ENCODE measurements at places on chromosomes 2 and 18.

- DNase-seq: no peak
These were observed 403 bp upstream of the CLUL1 start for GRCh38 chr18:596288-596881.

GRCh38 chr2:28375236-28375635 lies 17.4 kb upstream of the FOSL2 start:
- DNase-seq: no peak

GRCh38 chr2:18959952-18960717 lies 370.8 kb upstream of the NT5C1B start:
- no peak for DNase-seq

DNA sequence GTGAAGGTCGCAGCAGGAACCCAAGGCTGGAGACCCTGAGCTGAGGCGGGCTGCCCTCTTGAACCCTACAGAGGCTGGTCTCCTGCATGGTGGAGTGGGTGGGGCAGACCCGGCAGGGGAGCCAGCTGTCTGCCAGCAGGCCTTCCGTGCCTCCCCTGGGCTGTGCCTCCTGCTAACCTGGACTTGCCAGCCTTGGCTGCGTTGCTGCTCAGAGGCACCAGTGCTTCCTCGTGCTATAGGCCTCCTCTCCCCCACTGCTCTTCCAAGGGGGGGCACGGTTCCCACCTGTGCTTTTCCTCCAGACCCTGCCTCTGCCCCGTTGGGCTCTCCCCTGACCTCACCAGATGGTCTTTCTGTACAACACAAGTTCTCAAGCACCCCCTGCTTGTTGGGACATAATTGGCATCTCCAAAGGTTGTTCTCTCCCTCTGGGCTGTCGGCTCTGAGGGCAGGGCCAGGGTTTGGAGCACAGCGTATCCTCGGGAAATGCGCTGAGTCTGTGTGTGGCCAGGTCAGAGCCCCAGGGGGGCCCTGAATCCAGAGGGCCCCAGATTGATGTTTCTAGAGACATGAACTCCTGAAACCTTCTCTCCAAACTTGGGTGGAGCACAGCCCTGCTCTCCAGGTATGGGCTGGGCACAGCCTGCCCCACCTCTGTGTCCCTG lies 6.7 kb downstream of the ARHGEF4 start:
- DNase-seq: no peak

GRCh38 chr2:172437419-172438341 lies 10.3 kb downstream of the ITGA6 start:
- DNase-seq: no peak

DNA sequence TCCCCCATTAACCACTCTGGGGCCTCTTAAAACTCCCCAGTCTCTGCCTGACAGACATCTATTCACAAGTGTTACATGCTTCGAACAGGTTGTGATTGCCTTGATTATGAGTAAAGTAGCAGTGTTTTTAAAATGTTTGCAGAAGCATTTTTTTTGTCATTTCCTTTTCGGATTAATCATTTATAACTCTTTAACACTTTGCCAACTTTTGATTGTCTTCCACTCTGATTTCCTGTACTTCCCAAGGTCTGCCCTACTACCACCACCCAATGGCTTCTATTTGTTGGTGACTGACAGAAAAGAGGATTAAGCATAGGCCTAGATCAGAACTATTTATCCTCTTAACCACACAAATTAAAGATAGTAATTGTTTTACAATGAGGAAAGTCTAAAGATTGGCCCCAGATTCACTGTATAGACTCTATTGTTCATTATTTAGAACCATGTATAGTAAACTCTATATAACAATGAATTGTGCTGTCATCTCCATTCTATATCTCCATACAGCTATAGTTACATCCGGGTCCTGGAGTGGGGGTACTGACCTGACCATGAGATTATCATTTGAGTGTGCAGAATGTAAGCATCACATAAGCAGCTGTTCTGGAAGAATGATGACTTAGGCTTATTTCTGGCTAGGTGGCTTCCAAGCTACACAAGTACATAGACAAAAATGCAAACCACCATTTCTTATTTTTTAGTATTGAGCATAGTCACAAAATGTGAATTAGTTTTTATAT lies 110.3 kb upstream of the RBMS1 start:
- DNase-seq: no peak

- DNase-seq: no peak
These were observed 323.2 kb upstream of the SALL3 start for GRCh38 chr18:78656346-78656925.

GRCh38 chr2:10659898-10660568 lies 29.7 kb downstream of the NOL10 start:
- DNase-seq: peak; percentile 70

GRCh38 chr2:37560863-37561614 lies 110.4 kb downstream of the CDC42EP3 start:
- no peak for DNase-seq

GRCh38 chr2:144481109-144481508 lies 38.8 kb downstream of the ZEB2 start:
- DNase-seq: no peak

DNA sequence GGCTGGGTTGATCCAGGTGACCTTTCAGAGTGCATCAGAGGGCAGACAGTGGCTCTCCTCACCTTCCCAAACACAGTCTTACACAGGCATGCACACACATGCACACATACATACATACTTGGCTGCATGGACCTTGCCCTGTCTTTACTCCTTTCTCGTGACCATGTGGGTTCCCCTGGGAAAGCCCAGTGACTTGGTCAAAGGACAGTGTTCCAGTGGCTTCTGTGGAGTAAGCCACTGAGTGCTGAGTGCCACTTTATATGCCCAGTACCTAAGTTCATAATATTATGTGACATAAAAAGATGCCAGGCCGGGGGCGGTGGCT lies 249.4 kb downstream of the MYCN start:
- no peak for DNase-seq

DNA sequence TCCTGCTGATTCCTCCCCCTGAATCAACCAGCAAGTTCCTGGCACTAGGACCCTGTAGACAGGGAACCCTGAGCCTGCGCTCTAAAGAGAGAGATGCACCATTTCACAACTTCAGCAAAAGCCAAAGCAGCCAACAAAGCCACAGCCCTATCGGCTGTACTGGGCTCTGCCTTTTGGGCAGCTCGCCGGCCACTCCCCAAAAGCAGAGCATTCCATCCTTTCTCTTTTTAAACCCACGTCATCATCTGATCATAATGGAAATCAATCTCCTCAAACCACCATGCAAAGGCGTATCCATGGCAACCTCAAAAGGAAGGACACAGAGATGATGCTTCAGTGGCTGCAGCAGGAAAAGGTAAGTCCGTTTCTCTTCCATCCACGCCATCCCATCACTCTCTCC lies 5.3 kb upstream of the DCTN1 start:
- DNase-seq: no peak

- no peak for DNase-seq
These were observed 40.7 kb downstream of the VIT start for GRCh38 chr2:36737131-36737750.

DNA sequence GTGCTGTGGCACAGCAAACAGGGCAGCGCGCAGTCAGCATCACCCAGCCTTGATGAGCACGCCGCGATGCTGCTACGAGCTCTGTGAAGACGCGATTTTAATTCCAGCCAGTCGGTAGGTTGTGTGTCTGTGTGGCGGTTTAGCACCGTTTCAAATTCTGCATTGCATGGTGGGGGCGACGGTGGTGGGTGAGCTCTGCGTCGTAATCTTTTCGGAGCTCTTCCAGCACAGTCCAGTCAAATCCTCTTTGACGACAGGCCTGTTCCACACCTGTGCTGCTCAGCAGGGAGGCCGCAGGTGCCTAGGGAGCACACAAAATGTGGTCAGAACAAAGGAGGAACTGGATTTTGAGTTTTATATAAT lies 8.6 kb downstream of the ALLC start:
- DNase-seq: no peak

GRCh38 chr2:18828296-18828695 lies 238.9 kb upstream of the NT5C1B start:
- no peak for DNase-seq

GRCh38 chr18:28041366-28041765 lies 135.6 kb downstream of the CDH2 start:
- peak; percentile 68 for DNase-seq

DNA sequence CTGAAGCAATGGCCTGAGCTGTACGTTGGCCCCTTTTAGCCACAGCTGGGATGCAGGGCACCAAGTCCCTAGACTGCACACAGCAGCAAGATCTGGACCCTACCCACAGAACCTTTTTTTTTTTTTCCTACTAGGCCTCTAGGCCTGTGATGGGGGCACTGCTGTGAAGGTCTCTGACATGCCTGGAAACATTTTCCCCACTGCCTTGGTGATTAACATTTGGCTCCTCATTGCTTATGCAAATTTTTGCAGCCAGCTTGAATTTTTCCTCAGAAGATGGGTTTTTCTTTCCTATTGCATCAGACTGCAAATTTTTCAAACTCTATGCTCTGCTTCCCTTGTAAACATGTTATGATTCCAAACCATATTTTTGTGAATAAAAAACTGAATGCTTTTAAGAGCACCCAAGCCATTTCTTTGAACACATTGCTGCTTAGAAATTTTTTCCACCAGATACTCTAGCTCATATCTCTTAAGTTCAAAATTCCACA lies 33.5 kb downstream of the PDE1A start:
- peak; percentile 6 for DNase-seq

- no peak for DNase-seq
These were observed 99.8 kb upstream of the PELI1 start for GRCh38 chr2:64244037-64244416.

Measured in fibroblast of skin of right biceps (primary cell).